OCI-M1 (cell line): ENCODE measurements at places on chromosomes 11 and 22.

- DNase-seq: peak; percentile 34
Measured at GRCh38 chr22:39306456-39307361, 12.7 kb downstream of the RPL3 start.

DNA sequence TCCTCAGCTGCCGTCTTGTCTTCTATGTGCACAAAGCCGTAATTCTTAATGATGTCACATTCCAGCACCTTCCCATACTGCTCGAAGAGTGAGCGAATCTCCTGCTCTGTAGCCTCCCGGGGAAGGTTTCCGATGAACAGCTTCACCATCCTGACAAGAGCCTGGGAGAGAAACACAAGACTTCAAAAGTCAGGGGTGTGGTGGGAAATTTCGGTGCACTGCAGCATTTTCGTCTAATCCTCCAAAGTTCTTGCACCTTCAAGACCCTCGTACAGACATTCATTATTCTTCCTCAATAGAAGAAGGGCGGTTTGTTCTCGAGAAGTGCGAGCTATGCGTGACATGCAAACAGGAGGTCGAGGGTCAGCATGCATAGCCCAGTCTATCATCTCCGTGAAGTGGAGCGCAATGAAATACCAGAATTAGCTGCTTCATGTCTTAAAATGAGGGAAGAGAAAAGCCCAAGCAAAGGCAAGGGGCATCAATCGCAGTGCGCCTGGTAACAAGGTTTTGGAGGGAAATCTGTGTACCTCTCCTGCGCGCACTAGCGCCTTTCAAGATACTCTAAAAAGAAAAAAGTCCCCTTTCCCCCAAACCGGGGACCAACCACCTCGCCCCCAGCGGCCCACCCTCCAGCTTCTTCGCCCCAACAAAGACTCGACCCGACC is 622 bp downstream of the RBM4B start:
- no peak for DNase-seq

GRCh38 chr11:107956543-107956942 is 28.3 kb downstream of the RAB39A start:
- no peak for DNase-seq

DNA sequence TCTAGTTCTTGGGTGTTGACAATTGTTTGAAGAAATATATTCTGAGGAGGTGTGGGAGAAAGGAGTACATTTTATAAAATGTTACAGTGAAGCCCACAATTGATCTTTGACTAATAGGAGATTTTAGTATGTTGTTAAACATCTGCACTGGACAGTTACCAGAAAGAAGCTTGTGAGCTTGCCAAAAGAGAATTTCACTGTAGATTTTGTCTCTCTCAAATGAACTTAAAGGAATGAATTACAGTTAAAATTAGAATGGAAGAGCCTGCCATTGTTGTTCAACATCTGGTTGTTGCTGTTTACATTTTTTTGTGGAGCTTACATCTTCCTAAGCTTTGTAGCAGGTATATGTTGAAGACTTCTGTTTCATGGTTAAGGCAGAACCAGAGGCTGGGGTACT is 620.5 kb upstream of the CCDC179 start:
- DNase-seq: no peak
